Breast epithelium (tissue), 4 donors: ENCODE measurements at places on chromosomes 12 and 14. TPM values are rescaled to one million over a fixed set of nuclear protein-coding genes. Genes with fewer than 3 reads are reported as not detected.

DNA sequence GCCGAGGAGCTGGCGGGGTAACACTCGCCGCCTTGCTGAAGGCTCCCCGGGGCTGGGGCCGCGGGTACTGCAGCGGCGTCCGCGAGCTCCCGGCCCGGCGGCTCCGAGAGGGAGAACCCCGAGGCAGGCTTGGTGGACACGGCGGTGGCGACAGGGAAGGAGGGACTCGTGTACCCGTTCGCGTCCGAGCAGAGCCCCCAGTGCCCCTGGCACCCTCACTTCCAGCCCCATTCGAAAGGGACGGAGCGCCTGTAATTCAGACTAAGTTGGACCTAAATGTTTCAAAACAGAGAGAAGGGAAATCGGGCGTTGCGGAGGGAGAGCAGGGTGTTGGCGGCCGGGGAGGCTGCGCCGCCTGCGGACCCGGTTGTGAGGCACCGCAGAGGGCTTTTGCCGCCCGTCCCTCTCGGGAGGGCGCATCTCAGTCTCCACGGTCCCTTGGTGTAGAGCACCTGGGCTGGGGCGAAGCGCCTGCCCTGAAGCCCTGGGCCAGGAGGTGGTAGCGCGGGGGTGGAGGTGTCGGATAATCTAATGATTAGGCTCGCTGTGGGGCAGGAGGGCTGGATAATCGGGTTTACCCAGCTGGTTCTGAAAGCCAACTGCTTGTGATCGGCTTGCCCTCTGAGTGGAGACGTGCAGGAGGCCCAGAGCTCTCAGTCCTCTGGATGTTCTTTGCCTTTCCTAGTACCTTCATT is 771 bp downstream of the DAAM1 start:
- no peaks in the 10 kb centered on the region for H3K4me1 ChIP-seq
- DNase-seq: peak; percentile 52
- no peaks in the 10 kb centered on the region for H3K36me3 ChIP-seq

DNA sequence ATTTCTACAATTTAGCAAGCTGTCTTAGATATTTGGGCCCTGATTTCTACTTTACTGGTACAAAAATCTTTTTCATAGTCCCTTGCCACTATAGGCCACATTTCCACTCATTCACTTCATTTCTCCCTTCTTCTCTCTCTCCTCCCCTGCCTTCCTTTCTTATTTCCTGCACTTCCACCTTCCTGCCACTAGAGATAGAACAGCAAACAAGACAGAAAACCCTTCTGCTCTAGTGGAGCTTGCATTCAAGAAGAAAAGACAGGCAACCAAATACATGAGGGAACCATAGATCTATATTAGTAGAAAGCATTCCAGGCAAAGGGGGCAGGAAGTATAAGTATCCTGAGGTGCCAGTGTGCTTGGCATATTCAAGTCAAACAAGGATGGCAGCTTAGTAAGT is 623.5 kb downstream of the FLRT2 start:
- no peak overlapping the region for H3K27ac ChIP-seq
- no peaks in the 10 kb centered on the region for H3K27me3 ChIP-seq
- H3K36me3 ChIP-seq: no peaks in the 10 kb centered on the region

- no peak overlapping the region for H3K4me3 ChIP-seq
- no peaks in the 10 kb centered on the region for H3K4me1 ChIP-seq
- no peak overlapping the region for H3K27ac ChIP-seq
- no peaks in the 10 kb centered on the region for H3K36me3 ChIP-seq
- no peak for DNase-seq
Measured at GRCh38 chr12:67509666-67510386, 138.7 kb upstream of the DYRK2 start.

GRCh38 chr14:67962215-67962644 is 142.7 kb downstream of the RAD51B start:
- H3K27me3 ChIP-seq: no peaks in the 10 kb centered on the region
- no peak for DNase-seq
- H3K4me1 ChIP-seq: no peaks in the 10 kb centered on the region
- H3K27ac ChIP-seq: peak overlapping the region; percentile 83
- no peaks in the 10 kb centered on the region for H3K36me3 ChIP-seq

GRCh38 chr14:98622208-98623051 is 649.6 kb downstream of the BCL11B start:
- H3K4me3 ChIP-seq: no peak overlapping the region
- H3K27me3 ChIP-seq: no peaks in the 10 kb centered on the region
- no peaks in the 10 kb centered on the region for H3K4me1 ChIP-seq

DNA sequence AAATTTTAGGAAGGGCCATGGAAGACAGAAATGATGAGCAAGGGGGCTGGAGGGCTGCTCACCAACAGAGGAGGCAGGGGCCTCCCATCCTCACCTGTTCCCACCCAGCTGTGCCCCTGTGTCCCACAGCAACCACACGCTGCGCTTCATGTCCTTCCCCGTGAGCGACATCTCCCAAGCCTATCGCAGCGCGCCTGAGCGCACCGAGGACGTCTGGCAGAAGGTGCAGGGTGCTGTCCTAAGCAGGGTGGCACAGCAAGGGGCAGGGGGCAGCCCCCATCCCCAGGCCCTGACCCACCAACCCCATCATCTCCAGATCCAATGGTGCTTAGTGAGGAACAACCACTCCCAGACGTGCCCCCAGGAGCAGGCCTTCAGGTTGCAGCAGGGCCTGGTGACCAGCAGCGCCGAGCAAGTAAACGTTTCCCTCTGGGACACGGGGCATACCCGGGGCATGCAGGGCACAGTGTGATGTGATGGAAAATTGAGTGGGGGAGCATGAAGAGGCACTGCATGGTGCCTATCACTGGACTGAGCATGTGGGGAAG is 8.1 kb downstream of the CARMIL3 start:
- H3K27me3 ChIP-seq: no peaks in the 10 kb centered on the region
- H3K4me3 ChIP-seq: no peak overlapping the region
- DNase-seq: no peak

GRCh38 chr12:107679336-107679735 is 6.3 kb upstream of the PWP1 start:
- H3K4me1 ChIP-seq: no peaks in the 10 kb centered on the region
- H3K36me3 ChIP-seq: no peaks in the 10 kb centered on the region
- H3K27ac ChIP-seq: no peak overlapping the region
- no peaks in the 10 kb centered on the region for H3K27me3 ChIP-seq

DNA sequence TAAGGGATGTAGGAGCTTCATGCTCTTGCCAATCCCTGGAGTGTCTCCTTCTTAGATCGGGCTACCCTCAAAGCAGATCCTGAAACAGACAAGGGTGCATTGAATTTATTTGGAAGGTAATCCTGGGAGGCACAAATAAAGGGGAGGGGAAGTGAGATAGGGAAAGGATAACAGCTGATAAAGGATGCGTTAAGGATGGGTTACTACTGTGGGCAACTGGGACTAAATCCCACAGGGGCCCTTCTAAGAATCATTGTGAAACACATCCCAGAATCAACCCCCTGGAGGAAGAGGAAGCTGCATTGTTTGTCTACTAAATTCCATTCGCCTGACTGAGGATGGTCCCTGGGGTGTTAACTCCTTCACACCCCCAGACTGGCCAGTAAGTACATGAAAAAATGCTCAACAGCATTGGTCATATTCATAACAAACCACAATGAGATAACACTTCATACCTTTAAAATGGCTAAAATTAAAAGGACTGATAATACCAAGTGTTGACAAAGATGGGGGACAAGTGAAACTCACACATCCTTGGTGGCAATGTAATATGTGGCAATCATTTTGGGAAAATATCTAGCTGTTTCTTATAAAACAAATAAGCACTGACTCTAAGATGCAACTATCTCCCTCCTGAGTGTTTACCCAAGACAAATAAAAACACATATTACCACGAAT is 37.0 kb upstream of the CMKLR1 start:
- H3K27ac ChIP-seq: no peak overlapping the region
- DNase-seq: no peak
- no peaks in the 10 kb centered on the region for H3K4me1 ChIP-seq
- H3K36me3 ChIP-seq: no peaks in the 10 kb centered on the region

- H3K36me3 ChIP-seq: no peaks in the 10 kb centered on the region
- no peaks in the 10 kb centered on the region for H3K4me1 ChIP-seq
- no peak overlapping the region for H3K4me3 ChIP-seq
- no peak for DNase-seq
- H3K27me3 ChIP-seq: no peaks in the 10 kb centered on the region
Measured at GRCh38 chr14:43418324-43418723, 1088.8 kb downstream of the FSCB start.

- no peak for DNase-seq
- peak overlapping the region; percentile 77 for H3K27ac ChIP-seq
- H3K27me3 ChIP-seq: no peaks in the 10 kb centered on the region
- no peaks in the 10 kb centered on the region for H3K4me1 ChIP-seq
Measured at GRCh38 chr14:69318241-69318640, 58.3 kb downstream of the GALNT16 start.

- no peaks in the 10 kb centered on the region for H3K4me1 ChIP-seq
- H3K36me3 ChIP-seq: no peaks in the 10 kb centered on the region
- no peak overlapping the region for H3K4me3 ChIP-seq
- H3K27me3 ChIP-seq: no peaks in the 10 kb centered on the region
Measured at GRCh38 chr14:36553656-36554260, 28.7 kb downstream of the NKX2-8 start.

GRCh38 chr14:69610020-69610873 is 1.1 kb upstream of the SUSD6 start:
- H3K27me3 ChIP-seq: no peaks in the 10 kb centered on the region
- no peak for DNase-seq
- peak overlapping the region; percentile 40 for H3K4me3 ChIP-seq
- H3K36me3 ChIP-seq: no peaks in the 10 kb centered on the region
- peaks cover 21% of the 10 kb centered on the region for H3K4me1 ChIP-seq

DNA sequence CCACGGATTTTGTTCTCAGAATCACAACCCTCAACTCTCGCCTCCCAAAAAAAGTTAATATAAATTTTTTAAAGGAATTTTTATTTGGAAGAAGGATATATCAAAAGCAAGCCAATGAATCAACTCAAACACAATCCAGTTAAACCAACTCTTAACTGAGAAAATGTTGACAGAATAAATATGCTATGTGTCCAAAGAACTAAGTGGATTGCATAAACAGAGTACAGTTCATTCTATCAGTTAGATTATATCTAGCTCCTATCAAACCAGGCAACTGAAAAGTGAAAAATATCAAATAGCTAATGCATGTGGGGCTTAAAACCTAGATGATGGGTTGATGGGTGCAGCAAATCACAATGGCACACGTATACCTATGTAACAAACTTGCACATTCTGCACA is 16.6 kb downstream of the SLC41A2 start:
- H3K27ac ChIP-seq: no peak overlapping the region
- no peaks in the 10 kb centered on the region for H3K27me3 ChIP-seq
- no peaks in the 10 kb centered on the region for H3K36me3 ChIP-seq

- H3K4me3 ChIP-seq: no peak overlapping the region
- no peaks in the 10 kb centered on the region for H3K27me3 ChIP-seq
- H3K4me1 ChIP-seq: no peaks in the 10 kb centered on the region
- DNase-seq: no peak
- no peak overlapping the region for H3K27ac ChIP-seq
Measured at GRCh38 chr12:132724506-132725241, 14.0 kb downstream of the PGAM5 start.

DNA sequence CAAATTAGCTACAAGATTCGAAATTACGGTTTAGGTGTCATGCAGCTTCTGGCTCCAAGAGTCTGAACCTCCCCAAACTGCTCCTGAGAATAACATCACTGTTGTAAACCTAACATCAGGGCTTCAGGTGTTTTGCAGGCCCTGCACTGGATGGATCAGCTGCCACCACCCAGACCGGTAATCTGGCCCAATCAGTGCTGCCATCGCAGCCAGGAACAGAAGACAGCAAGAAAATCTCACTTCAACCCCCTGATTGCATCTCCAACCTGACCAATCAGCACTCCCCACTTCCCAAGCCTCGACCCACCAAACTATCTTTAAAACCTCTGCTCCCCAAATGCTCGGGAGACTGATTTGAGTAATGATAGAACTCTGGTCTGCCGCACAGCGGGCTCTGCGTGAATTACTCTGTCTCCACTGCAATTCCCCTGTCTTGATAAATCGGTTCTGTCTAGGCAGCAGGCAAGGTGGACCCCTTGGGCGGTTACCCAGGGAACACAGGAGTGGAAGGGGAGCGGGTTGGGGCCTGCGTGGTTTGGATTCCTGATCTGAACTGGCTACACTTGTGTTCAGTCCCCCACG is 268.5 kb upstream of the SFSWAP start:
- DNase-seq: no peak
- no peak overlapping the region for H3K4me3 ChIP-seq
- no peak overlapping the region for H3K27ac ChIP-seq
- H3K27me3 ChIP-seq: peaks cover 22% of the 10 kb centered on the region
- H3K36me3 ChIP-seq: no peaks in the 10 kb centered on the region

GRCh38 chr12:133202493-133203343 is 21.4 kb downstream of the ZNF268 start:
- peak overlapping the region; percentile 14 for H3K4me3 ChIP-seq
- H3K27ac ChIP-seq: no peak overlapping the region
- H3K27me3 ChIP-seq: no peaks in the 10 kb centered on the region
- no peak for DNase-seq
- no peaks in the 10 kb centered on the region for H3K4me1 ChIP-seq

- no peaks in the 10 kb centered on the region for H3K36me3 ChIP-seq
- H3K4me3 ChIP-seq: no peak overlapping the region
- no peak for DNase-seq
- H3K27ac ChIP-seq: no peak overlapping the region
- no peaks in the 10 kb centered on the region for H3K27me3 ChIP-seq
- H3K4me1 ChIP-seq: no peaks in the 10 kb centered on the region
Measured at GRCh38 chr12:97556302-97556779, 93.7 kb downstream of the RMST start.

ADCY4 gene
- total RNA-seq: 27.7 TPM

SIX1 gene
- 5.0 TPM for total RNA-seq

BBOF1 gene
- total RNA-seq: 24.9 TPM

PPP1R36 gene
- total RNA-seq: 6.4 TPM

RD3L gene
- not detected for total RNA-seq

LRFN5 gene
- total RNA-seq: 1.4 TPM

TMTC1 gene
- 71.8 TPM for total RNA-seq

CDKN1B gene
- total RNA-seq: 100.0 TPM

LHX5 gene
- not detected for total RNA-seq

WDR89 gene
- total RNA-seq: 12.4 TPM

GYS2 gene
- total RNA-seq: not detected

KRT8 gene
- 4.6 TPM for total RNA-seq

NID2 gene
- total RNA-seq: 10.9 TPM
